Suppressor macrophage (primary cell): ENCODE measurements at places on chromosomes 13 and 19.
A peak's percentile ranks its signal among the peaks of the same experiment; 100 is the strongest.

DNA sequence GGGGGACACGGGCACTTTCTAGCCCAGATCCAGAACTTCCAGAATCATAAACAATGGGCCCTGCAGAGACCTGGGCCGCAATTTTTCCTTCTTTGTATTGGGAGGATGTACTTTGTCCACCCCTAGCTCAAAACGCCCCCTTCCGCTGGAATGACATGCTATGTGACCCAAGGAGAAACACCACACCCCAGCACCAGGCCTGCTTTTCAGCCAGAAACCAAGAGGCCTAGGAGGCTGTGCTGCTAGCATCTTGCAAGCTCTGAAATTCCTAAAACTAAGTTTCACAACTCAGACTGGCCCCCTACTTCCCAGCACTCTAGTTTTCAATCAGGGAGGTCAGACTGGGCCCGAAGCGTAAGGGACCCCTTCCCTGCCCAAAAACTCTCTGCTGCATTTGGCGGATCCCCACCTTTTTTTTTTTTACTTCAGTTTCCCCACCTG lies 538 bp downstream of the LSM4 start:
- peak; percentile 63 for DNase-seq

- DNase-seq, result no peak
Measured at GRCh38 chr13:34344816-34345215, 526.9 kb downstream of the RFC3 start.

- no peak for DNase-seq
Measured at GRCh38 chr13:25253702-25254101, 33.6 kb downstream of the MTMR6 start.

GRCh38 chr19:1356508-1356865 lies 27.2 kb upstream of the NDUFS7 start:
- no peak for DNase-seq

- DNase-seq, result peak; percentile 68
Measured at GRCh38 chr19:6423499-6424194, 964 bp downstream of the KHSRP start.

- no peak for DNase-seq
Measured at GRCh38 chr13:74280795-74281490, 146.7 kb upstream of the KLF12 start.

- peak; percentile 50 for DNase-seq
Measured at GRCh38 chr19:15588265-15588664, 26.8 kb upstream of the CYP4F8 start.

GRCh38 chr13:20390526-20391175 lies 135.0 kb downstream of the CRYL1 start:
- DNase-seq, result peak; percentile 26

GRCh38 chr13:67791047-67791446 lies 560.9 kb upstream of the PCDH9 start:
- no peak for DNase-seq

- peak; percentile 58 for DNase-seq
Measured at GRCh38 chr13:22926748-22927400, 253.9 kb upstream of the SGCG start.

- no peak for DNase-seq
Measured at GRCh38 chr19:48680436-48681126, 7.8 kb upstream of the NTN5 start.

DNA sequence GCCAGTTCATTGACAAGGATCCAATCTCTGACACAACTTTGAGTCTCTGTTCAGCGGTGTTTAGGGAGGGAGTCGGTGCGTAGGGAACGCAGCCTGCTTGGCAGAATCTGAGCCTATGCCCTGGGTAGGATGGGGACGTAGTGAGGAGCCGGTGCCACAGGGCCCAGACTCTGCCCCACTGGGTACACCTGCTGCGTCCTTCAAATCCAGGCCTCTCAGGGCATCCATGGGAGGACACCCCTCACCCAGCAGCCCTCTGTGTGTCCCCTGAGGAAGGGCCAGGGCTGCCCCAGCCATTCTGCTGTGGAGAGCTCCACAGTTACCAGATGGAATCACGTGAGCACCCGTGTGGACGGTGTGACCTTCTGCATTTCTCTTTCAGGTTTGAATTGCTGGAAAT lies 133.2 kb upstream of the MCF2L start:
- DNase-seq, result no peak

GRCh38 chr19:55112777-55113569 lies 4.5 kb downstream of the PPP1R12C start:
- DNase-seq, result no peak

- DNase-seq, result no peak
Measured at GRCh38 chr19:17086120-17086519, 10.5 kb downstream of the MYO9B start.

- no peak for DNase-seq
Measured at GRCh38 chr19:58516964-58517833, 2.4 kb downstream of the ZBTB45 start.

GRCh38 chr13:95656386-95657015 lies 12.0 kb upstream of the DZIP1 start:
- DNase-seq, result no peak

GRCh38 chr19:6218491-6219146 lies 61.2 kb downstream of the MLLT1 start:
- DNase-seq, result peak; percentile 91

- no peak for DNase-seq
Measured at GRCh38 chr13:57653229-57653989, 21.9 kb downstream of the PCDH17 start.

- no peak for DNase-seq
Measured at GRCh38 chr13:63614874-63615612, 2199.4 kb upstream of the PCDH20 start.

- DNase-seq, result no peak
Measured at GRCh38 chr19:21580101-21580500, 74.7 kb downstream of the ZNF429 start.

DNA sequence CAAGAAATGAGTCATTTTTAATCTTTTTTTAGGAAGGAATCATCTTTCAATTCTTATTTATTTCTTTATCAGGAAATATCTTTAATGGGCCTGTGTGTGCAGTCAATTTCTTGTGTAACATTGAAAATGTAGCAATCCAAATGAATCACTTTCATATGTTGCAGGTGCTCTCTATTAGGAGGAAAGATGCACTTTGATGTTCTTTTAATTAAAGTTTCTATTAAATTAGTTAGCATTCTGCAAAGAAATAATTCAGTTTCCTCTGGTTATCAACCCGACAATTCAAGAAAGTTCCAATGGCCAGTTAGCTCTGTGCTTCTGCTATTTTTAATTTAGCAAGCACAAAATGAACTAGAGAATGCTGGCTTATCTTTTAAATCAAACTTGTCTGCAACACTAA lies 212.0 kb downstream of the PCDH17 start:
- DNase-seq, result no peak

- DNase-seq, result peak; percentile 80
Measured at GRCh38 chr19:15195371-15196334, 5.1 kb downstream of the NOTCH3 start.

DNA sequence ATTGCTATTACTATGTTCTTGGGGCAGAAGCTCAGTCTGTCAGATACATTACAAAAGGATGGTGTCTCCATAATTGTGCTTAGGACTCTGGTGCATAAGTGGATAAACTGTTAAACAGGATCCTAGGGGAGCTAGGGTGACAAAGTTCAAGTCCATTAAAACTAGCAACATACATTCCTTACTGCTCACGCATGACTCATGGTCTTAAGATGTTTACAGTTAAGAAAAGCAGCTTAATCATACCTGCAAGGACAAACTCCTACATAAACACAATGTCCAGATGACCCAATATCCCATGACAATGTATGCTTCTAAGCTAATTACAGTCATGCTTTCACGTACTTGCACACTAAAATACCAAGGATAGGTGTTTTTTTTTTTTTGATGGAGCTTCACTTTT lies 3.5 kb upstream of the ZNF701 start:
- peak; percentile 16 for DNase-seq

- DNase-seq, result peak; percentile 90
Measured at GRCh38 chr19:49157445-49158224, at the start of gene TRPM4. TRPM4 (plus strand) TSS chr19:49157792; CDS start chr19:49157867, 75 bp downstream.

DNA sequence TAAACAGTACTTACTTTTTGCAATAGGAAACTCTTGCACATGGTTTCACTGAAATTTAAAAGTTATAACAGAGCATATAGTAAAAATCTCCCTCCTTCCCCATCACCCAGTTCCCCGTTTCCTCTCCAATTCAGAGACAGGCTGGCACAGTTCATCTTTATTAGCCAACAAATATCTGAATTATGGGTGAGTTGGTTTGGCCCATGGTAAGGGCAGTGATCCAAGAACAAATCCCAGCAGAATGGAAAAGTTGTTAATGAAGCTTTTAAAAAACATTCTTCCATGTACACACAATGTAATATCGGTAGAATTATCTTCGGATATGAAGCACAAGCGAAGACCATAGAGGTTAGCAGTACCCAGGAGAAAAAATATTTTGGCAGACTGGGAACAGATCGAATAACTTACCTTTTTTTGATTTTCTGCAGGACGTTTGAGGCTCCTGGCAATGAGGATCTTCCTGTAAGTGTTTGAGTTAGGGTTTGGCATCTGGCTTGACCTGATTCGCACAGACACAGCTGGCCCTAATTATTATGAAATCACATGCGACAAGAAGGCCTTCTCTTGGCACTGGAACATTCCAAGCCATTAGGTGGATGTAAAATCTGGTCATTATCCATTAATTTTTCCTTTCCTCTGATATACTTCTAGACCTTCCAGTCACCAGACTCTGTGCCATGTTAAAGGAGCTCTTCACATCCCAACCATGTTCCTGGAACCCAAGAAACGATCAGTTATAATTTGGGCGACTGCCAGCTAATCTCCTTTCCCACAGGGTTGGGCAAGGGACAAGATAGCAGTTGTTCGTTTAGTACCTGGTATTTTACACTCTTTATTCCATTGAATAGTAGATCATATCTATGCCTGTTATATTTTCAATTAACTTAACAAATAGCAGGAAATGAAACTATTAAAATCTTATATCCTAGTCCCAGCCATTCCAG lies 139.4 kb upstream of the TSC22D1 start:
- no peak for DNase-seq

DNA sequence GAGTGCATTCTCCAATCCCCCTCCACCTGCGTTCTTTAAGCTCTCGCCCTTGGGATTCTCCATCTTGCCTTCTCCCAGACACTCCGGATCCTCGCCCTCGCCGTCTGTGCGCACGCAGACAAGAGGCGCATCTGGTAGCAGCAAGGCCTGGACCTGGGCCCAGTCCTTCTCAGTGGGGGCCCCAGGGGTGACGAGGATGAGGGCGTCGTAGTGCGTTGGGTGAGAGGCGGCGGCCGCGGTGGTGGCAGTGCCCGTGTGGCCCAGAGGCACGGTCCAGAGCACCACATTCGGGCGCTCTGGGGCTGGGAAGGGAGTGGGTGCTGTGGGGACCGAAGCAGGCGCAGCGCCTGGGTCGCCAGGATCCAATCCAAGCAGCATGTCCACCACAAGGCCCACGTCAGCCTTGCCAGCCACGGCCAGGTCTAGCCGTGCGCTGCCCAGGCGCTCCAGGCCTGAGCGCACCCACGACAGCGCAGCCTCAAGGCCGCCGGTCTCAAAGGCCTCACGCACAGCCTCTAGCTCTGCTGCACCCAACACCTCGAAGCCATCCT lies 3.1 kb downstream of the IRGQ start:
- DNase-seq, result no peak

GRCh38 chr13:45833663-45834375 lies 17.7 kb downstream of the SIAH3 start:
- peak; percentile 37 for DNase-seq

GRCh38 chr19:14152713-14153112 lies 16.3 kb upstream of the ASF1B start:
- no peak for DNase-seq

- no peak for DNase-seq
Measured at GRCh38 chr13:73235385-73235784, 176.6 kb downstream of the KLF5 start.

- DNase-seq, result peak; percentile 2
Measured at GRCh38 chr13:72728290-72728605, 525 bp downstream of the BORA start.

DNA sequence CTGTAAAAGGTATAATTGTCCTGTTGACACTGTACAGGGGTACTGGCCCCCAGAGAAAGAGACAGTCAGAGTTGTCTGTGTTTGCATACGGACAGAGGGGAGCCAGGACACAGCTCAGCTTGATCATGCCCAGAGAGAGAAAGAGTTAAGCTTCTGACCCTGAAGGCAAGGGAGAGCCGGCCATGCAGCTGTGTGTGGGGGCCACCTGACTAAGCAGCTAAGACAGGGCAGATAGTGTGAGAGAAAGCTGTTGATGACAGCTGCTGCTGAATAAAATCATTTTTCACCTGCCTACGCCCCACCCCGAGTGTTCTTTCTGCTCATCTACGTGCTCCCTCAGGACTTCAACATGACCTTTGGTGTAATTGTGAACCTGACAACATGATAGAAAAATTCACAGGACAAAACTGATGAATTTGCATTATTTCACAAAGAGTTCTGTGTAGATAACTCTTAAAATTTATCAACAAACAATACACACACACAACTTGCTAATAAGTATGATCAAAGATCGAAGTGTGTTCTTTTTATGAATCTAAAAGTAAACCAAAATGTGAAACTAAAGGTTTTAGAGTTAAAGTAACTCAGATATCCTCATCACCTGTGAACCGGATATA lies 1294.3 kb upstream of the ATXN8OS start:
- no peak for DNase-seq
